ENCODE measurements at places on chromosomes 3 and 15.

DNA sequence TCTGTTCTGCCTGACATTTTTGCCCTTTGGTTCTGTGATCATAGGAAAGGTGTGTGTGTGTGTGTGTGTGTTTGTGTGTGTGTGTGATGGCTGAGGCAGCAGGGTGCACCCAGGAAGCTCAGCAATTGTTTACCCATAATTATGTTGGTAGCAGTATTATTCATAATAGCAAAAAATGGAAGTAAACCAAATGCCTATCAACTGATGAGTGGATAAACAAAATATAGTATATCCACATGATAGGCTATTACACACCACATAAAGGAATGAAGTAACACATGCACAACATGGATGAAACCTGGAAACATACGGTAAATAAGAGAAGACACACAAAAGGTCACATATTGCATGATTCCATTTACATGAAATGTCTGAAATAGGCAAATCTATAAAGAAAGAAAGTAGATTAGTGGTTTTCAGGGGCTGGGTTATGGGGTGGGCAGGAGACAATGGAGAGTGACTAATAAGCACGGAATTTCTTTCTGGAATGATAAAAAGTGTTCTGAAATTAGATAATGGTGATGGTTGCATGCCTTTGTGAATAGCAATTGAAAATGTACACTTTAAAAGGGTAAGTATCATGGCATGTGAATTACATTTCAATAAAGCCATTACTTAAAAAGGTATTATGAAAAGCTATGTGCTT lies 167.2 kb downstream of the POLR2M start:
- no peak for DNase-seq

DNA sequence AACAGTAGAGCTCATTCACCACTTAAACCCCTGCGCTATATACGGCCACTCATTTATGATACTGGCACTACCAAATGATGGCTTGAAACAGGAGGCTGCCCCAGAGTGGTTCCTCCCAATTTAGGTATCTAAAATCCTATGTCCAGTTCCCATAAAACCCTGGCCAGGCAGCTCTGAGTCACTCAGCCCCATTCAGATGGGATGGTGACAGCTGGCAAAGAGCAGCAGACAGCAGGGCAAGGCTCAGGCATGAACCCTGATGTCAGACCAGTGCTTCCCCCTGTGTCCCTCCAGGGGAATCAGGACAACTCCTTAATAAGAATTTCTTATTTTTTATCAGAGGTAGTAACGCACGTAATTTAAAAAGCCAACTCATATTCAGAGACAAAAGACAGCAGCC lies 77.2 kb upstream of the RNU6-1 start:
- DNase-seq, result no peak

GRCh38 chr3:111732252-111732879 lies 126.7 kb upstream of the PHLDB2 start:
- no peak for DNase-seq

- no peak for DNase-seq
Observed at GRCh38 chr3:124569761-124570160, 160.5 kb upstream of the UMPS start.
